NCI-H2227 treated with DMSO at 0.1 percent for 48 hours (cell line): ENCODE measurements at places on chromosomes 5 and 9.
A peak's percentile ranks its signal among the peaks of the same experiment; 100 is the strongest.

DNA sequence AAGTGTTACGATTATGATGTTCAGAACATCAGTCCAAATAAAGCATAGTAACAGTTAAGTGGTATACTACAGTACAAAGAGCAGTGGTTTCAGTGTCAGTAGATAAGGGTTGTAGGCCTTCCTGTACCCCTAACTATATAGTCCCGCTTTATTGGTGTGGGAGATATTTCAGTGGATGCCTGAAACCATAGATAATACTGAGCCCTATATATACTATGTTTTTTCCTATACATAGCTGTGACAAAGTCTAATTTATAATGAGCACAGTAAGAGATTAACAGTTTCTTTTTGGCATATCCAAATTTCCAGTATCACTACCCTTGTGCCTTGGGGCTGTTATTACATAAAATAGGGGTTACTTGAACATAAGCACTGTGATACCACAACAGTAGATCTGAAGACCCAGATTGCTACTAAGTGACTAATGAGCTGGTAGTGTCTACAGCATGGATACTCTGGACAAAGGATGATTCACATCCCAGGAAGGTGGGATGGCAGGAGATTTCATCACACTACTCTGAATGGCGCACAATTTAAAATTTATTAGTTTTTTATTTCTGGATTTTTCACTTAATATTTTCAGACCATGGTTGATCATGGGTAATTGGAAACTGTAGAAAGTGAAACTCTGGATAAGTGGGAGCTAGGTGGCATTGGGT lies 119.3 kb downstream of the RPS23 start:
- no peak for DNase-seq

DNA sequence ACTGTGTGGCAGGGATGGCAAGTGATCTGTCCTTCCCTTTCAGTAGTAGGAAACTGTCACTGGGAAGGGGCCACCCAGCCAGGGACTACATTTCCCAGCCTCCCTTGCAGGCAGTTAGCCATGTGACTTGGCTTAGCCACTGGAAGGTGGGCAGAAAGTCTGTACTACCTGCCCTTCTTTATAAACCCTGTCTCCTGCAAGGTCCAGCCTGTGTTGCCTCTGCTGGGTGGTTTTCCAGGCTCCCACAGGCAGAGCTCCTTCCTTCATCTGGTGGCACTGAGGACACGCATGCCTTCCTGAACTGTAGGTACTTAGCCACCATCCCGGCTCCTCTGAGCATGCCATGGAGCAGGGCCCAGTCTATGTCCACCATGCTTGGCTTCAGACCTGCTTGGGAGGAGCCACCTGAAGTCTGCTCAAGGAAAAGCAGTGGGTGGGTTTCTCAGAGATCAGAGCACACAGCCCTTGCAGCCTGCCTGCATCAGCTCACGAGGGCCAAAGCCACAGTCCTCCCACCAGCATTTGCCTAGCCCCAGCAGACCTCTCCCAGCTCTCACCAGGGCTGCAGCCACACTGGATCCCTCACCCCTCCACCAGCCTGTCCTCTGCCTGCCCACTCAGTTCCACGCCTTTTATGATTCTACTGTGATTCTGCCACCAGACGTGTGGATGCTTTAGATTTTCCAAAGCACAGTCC lies 16.7 kb upstream of the SLC25A51 start:
- no peak for DNase-seq

DNA sequence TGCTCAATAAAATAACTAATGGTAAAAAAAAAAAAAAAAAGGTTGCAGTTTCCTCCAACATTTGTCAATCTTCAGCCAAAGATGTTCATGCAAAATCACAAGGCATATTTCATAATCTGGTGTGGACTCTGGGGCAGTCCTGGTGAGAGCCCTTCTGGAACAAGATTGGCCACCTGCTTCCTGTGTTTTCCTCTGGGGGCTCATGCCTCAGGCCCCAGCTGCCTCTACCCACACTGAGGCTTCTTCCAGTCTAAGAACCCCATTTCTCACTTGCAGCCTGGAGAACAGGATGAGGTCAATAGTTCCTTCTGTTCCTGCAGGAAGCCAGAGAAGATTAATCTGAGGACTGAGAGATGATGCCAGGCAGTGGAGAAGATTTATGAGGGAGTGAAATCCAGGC lies 492.6 kb upstream of the BRINP1 start:
- no peak for DNase-seq

- peak; percentile 72 for DNase-seq
Observed at GRCh38 chr5:32504989-32505596, 60.6 kb upstream of the ZFR start.

- no peak for DNase-seq
Observed at GRCh38 chr9:3741729-3742128, 215.9 kb upstream of the RFX3 start.

DNA sequence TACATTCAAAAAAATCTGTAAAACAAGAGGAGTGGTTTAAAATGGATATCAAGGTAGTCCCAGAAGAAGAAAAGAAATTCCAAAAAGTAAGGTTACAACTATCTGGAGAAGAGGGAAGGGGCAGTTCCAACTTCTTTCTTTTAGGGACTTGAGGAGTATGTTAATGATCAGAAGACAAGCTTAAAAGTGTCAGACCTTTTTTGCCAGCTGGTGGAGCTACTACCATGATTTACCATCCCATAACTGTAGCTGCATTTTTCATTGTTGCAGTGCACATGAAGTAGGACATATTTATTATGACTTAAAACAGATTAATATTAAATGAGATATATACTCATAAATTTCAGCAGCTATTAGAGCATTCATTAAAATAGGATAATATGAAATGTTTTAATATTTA lies 158.5 kb upstream of the RGS7BP start:
- DNase-seq = peak; percentile 1

DNA sequence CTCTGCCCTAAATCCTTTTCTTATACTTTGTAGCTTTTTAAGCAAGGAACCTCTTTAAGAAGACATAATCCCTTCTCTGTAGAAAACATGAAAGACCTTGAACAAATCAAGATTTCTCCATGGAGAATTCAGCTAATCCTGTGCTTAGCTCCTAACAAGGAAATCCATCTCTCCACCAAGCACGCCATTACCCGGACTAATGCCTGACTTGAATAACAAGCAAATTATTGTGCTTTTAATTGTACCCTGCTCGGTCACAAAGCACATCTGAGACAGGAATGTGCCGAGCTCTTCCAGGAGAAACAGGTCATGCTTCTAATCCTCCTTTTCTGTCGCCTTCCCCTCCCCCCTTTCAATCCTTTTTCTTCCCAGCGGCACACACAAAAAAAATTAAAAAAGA lies 141.3 kb downstream of the PSAT1 start:
- DNase-seq = no peak

GRCh38 chr9:113913426-113914195 lies 37.5 kb downstream of the ZNF618 start:
- no peak for DNase-seq

DNA sequence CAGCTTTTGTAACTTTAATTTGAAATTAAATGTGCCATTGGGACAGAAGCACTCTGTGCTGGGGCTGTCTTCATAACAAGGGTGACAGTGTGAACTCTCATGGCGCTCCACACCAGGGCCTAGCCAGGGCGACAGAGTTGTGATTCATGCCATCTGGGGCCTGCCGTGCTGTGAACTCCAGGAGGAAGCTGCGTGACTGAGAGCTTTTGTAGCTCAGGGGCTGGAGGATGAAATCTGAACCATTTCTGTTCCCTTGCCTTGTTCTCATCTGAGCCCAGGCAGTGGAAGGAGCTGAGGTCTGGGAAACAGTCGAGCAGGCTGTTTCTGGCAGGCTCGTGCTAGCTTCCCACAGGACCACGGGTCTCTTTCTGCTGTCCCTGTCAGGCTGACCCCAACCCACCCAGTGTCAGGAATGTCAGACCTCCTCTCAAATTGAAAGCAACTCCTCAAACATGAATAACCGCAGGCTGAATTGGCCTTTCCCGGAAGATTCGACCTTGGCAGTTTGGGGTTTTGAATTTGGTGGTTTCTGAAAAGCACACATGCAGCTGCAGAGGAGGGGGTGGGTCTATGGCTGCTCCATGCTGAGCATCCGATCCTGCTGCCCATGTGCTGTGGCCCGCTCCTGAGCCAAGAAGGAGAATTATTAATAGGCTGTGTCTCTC lies 69.2 kb upstream of the RPS23 start:
- no peak for DNase-seq

GRCh38 chr9:121362813-121363621 lies 7.0 kb downstream of the STOM start:
- DNase-seq = no peak

DNA sequence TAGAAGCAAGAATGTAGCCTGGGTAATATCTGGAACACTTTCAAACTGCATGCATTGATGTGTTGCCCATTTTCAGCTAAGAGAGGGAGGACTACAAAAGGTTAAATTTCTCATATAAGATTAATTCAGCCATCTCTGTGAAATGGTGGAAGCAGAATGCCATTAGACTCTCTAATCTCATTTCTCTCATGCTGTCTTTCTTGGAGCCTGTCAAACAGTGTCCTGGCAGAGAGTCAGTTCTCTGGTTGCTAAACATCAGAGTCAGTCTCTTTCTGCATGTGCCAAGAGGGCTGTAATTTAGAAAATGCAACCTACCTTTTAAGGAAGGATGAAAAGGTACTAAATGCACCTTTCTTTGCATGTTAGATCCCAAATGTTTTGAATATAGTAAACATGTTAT lies 910 bp upstream of the GARNL3 start:
- no peak for DNase-seq

GRCh38 chr9:36942891-36943290 lies 91.2 kb downstream of the PAX5 start:
- DNase-seq = no peak

- DNase-seq = no peak
Observed at GRCh38 chr5:143890487-143890886, 78.5 kb downstream of the HMHB1 start.

DNA sequence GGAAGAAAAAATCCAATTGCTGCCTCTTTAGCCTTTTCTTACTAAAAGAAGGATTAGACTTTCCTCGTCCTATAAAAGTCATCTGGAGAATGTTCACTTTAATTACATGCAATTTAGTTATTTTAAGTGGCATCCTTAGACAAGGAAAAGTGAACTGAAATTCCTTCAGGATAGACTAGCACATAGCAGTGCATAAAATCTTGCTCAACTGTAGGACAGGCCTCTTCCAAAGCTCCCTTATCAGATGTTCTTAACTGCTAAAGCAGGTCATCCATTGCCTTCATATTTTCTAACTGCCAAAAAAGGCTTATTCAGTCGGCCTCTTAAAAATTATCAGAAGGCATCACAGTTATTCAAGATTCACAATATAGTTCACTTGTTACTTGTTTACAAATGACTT lies 396.5 kb downstream of the DMRT2 start:
- DNase-seq = no peak

GRCh38 chr5:170416526-170416925 lies 27.4 kb upstream of the KCNMB1 start:
- no peak for DNase-seq

- no peak for DNase-seq
Observed at GRCh38 chr5:148791334-148791667, 35.1 kb upstream of the ADRB2 start.

DNA sequence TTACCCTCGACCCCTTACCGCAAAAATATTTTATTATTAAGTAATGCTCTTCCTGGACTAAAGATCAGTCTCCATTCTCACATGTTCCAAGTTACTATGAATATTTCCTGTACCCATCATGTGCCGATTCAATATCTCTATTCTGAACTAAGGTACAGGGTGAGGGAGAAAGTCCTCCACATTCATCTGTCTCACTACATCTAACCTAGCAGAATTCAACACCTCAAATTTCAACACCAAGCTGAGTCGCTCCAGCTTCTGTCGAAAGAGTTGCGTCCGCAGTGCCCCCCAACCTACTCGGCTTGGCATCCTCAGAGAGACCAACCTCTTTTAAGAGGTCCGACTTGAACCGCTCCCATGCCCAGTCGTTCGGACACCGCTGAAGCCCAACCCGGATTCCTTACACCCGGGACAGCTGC lies 1.0 kb downstream of the CERT1 start:
- no peak for DNase-seq

- DNase-seq = no peak
Observed at GRCh38 chr5:60578315-60578714, 121.7 kb downstream of the DEPDC1B start.

GRCh38 chr5:157464519-157465171 lies 4.6 kb downstream of the NIPAL4 start:
- no peak for DNase-seq

- DNase-seq = peak; percentile 52
Observed at GRCh38 chr5:87268126-87268969, 665 bp downstream of the RASA1 start.

DNA sequence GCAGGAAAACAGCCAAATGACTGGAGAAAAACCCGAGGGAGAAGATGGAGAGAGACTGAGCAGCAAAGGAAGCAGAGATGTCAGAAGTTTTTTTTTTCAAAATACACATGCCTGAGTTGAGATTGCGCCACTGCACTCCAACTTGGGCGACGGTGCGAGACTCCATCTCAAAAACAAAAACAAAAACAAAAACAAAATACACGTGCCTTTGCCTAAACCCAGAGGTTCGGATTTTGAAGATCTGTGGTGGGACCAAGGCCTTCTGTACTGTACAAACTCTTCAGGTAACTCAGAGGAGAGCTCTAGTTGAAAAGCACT lies 38.8 kb upstream of the FBXW11 start:
- DNase-seq = no peak

GRCh38 chr5:111472579-111472978 lies 39.8 kb downstream of the STARD4 start:
- DNase-seq = no peak

DNA sequence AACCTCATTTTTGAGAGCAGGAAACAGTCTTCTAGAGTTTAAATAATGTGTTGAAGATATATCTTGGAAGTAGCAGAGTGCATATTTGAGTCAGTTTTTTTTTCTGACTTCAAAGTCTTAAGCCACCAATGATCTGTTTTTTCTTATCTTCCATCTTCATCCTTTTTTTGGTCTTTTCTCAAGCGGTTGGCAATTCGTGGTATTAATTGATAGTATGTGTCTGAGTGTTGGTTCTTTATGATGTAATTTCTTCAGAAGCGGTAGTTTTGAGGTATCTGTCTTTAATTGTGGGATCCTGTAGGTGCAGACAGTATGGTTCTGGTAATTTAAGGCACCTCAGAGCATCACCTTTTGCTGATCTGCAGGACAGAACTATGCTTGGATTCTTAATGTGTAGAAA lies 3.9 kb downstream of the CSNK1G3 start:
- no peak for DNase-seq

GRCh38 chr9:136590821-136591752 lies 45.2 kb upstream of the NOTCH1 start:
- no peak for DNase-seq
